ENCODE measurements at places on chromosomes 12 and 14. TPM values are rescaled to one million over a fixed set of nuclear protein-coding genes. Genes with fewer than 3 reads are reported as not detected.

Gene SLC22A17
- 4.6 TPM for total RNA-seq

Gene PDE3A
- 13.5 TPM for total RNA-seq

Gene DNAH10
- total RNA-seq = not detected

DNA sequence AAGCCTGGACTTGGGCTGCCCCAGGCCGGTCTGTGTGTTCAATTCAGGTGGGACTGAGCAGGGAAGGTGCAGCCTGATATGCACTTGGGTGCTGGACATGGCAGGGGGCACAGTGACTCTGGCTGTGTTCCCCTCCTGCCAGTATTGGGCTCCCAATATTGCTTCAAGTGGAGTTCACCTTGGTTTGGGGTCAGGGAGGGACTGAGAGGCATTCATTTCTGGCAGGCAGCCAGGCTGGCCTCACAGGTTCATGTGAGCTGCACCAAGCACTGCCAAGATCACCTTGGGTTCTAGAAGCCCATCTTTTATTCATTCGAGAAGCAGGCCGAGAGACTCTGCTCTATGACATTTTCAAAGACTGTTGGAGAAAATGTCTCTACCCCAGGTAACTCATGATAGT lies 245.0 kb downstream of the CHST11 start:
- no peak for DNase-seq

- no peak for DNase-seq
These were observed 26.9 kb downstream of the GCN1 start for GRCh38 chr12:120167529-120168095.

Gene RNU4-1
- total RNA-seq = not detected

Data from M059J (cell line).